ENCODE measurements at places on chromosomes 7 and 10.

DNA sequence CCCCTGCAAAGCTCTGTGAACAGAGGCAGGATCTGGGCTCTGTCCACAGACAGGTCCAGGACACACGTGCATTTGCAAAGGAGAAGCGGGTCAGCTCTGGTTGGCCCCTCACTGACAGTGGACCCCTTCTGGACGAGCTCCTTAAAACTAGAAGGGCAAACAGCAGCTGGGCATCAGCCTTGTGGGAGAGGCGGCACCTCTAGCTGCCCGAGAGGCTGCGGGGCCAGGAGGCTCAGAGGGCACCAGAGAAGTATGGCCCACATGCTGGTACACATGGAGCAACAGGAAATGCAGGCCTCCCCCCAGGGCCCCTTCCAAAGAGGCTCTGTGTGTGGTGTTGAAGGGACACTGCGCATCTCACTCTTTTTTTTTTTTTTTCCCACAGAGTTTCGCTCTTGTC is 233.0 kb upstream of the TCERG1L start:
- no peak for DNase-seq

DNA sequence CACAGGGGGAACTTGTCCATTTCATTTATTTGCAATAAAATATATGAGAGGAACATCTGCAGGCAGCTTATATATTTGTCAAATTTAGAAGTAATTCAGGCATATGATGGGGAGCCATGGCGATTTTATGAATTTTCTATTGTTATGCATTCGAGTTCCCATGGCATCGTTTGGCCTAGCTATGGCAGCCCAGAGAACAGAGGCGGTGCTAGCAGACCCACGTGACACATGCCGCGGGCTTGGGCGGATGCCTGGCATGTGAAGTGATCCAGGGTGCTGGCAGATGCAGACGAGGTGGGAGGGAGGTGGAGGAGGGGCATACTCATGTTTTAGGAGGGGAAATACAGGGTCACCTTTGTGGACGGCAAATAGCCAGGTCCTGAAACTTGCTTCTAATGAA is 560.0 kb upstream of the GALNT17 start:
- DNase-seq = peak; percentile 64

- no peak for DNase-seq
Observed at GRCh38 chr7:3965794-3966395, 664.8 kb downstream of the SDK1 start.

GRCh38 chr10:118734475-118734874 is 20.3 kb downstream of the CACUL1 start:
- DNase-seq = no peak

DNA sequence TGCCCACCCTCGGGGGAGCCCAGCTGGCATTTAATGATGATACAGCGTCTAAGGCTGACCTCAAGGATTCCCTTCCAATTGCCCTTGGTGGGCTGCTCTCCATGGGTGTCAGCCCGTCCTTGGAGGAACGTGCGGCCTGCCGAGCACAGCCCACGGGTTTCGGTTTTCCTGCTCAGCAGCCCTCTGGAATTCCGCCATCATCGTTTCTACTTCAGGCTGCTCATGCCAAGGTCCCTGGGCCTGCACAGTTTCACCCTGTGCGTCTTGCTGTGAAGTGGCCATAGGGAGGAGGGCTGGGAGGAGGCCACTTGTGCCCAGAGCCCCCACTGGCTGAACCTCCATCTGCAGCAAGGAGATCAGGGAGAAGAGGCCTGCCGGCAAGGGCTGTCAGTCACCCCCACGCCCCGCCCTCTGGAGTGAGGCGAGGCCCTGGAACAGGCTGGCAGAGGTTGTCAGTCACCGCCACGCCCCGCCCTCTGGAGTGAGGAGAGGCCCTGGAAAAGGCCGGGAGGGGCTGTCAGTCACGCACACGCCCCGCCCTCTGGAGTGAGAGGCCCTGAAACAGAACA is 82.8 kb downstream of the CHST15 start:
- DNase-seq = no peak

- no peak for DNase-seq
Observed at GRCh38 chr10:76106611-76107010, 675.2 kb downstream of the LRMDA start.
